Spinal cord (tissue), 10 donors: ENCODE measurements at places on chromosomes 1 and 21.

DNA sequence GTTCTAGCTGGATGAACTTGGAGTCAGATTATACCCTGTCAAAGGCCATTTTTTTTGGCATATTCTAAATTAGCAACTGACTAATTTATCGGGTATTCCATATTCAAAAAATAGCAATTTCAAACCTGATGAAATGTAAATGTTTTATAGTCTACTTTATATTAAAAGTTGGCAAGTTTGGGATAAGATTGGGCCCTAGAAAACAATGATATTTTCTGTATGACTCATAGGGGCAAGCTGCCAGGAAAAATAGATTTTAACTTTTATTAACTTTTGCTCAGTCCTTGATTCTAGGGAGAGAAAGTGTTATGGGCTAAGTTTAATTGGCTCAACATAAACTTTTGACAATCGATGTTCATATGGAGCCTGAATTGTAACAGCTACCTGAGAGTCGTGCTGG, 576.9 kb upstream of the B3GALT2 start:
- DNase-seq = no peak

- no peak for DNase-seq
Observed at GRCh38 chr1:240492832-240493440, 119.0 kb downstream of the GREM2 start.

- DNase-seq = peak; percentile 93
Observed at GRCh38 chr1:221263831-221264767, 384.9 kb downstream of the HLX start.

- DNase-seq = no peak
Observed at GRCh38 chr1:25223471-25223870, 8.8 kb downstream of the SYF2 start.

GRCh38 chr1:195520757-195521156, 1087.5 kb downstream of the KCNT2 start:
- no peak for DNase-seq

DNA sequence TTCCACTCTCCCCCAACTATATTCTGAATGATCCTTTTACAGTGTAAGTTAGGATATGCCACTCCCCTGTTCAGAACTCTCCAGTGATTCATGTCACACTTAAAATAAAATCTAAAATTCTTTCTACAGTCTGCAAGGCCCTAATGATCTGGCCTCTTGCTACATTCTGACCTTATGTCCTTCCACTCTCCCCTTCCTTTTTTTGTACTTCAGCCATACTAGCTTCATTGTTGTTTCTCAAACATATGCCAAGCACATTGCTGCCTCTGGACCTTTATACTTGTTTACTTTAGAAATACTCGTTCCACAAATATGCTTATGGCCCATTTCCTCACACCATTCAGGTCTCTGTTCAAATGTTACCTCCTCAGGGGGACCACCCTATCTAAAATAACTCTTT, 14.8 kb upstream of the PSMA5 start:
- DNase-seq = no peak

- DNase-seq = no peak
Observed at GRCh38 chr21:45588871-45589491, 46.7 kb upstream of the SLC19A1 start.

- no peak for DNase-seq
Observed at GRCh38 chr1:21198929-21199328, 22.2 kb upstream of the EIF4G3 start.

GRCh38 chr1:208803011-208803811, 559.0 kb upstream of the PLXNA2 start:
- DNase-seq = peak; percentile 19

DNA sequence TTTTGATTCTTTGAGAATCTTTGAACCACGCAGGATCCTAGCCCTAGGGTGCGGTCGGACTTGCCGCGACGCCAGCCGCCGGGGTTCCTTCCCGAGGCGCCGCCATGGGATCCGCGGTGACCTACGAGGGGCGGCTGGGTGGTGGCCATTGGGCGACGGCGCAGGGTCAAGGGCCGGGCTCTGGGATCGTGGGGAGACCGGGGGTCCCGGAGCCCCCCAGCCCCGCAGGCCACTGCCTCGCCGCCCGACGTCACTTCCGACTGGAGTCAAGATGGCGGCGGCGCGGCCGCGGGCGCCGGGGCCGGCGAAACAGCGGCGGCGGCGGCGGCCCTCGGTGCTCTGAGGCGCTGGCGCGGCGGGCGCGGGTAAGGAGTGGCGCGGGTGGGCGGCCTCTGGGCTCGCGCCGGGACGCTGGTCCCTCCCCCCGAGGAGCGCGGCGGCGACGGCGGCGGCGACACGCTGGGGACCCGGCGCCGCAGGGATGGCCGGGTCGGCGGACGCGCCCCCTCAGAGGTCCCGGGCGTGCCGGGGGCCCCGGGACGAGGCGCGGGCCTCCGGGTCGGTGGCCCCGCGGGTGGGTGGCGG, at the start of gene PRDM2:
TSS of gene PRDM2 (plus strand) at position 253 of the 585 bp plus-strand sequence. CDS start 15,418 bp downstream, outside the sequence.
- DNase-seq = no peak

DNA sequence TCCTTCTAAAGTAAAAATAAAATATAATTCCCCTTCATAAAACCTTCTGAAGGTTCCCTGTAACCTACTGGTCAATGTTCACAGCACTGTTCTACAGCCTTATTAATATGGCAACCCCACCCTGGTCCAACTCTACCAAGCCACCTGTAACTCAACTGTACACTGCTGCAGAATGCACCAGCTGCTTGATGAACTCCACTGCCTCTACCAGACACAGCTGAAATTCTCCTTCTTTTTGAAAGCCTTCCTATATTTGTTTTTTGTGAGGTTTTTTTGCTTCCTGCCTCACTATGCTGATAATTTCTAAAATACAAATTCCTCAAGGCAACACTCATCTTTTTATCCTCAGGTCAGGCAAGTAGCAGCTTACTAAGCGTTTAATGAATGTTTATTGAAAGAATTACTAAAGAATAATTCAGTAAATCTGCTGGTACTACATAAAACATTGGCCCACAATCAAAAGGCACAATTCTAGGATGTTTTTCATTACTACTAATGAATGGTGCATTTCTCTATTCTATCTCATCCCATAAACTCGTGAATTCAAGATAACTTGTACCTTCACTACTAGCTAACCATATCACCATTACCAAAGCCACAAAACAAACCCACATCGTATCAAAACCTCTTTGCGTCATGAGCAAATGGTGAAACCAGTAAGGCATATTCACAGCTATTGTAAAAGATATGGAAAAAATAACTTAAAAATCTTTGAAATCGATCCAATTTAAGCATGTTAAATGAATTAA, 2.4 kb downstream of the SSX2IP start:
- DNase-seq = no peak

DNA sequence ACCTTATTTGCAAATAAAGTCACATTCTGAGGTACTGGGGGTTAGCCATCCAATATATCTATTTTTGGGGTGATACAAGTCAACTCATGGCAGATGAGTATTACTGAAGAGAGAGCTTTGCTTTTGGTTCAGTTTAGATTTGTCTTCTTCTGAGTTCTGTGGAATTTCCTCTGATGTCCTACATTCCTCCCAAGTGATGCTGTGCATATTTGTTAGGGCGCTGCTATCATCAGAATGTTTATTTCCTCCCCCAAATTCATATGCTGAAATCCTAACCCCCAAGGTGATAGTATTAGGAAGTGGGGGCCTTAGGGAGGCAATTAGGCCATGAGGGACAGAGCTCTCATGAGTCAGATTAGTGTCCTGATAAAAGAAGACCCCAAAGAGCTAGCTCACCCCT, 96.2 kb upstream of the WLS start:
- no peak for DNase-seq

DNA sequence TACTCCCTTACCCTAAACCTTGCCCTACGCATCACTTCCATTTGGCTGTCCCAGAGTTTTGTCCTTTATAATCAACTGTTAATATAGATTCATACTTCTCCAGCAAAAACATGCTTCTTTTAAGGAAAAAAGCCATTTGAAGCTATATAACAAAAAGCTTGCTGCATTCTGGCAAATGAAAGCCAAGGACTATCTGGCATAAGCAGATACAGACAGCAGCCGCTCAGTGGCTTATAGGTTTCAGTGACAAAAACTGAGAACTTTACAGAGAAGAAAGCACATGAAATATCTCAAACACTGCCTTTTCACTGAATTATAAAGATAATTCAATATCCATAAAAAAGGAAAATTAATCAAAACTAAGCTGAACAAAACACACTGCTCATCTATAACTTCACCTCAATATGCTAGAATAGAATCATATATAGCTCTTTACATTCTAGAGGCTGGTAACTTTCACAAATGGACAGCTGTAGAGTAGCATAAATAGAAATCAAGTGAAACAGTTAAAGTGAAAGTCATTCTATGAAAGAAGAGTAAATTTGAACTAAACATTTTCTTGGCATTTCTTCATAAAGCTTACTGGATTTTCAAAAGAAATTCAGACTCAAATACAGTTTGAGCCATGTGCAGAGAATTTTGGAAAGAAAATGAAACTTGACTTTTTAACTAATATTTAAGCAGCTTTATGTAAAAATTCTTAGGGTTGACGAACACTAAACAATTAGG, 19.6 kb downstream of the CDC42BPA start:
- DNase-seq = no peak

- DNase-seq = peak; percentile 88
Observed at GRCh38 chr1:181676269-181676668, 193.0 kb downstream of the CACNA1E start.

DNA sequence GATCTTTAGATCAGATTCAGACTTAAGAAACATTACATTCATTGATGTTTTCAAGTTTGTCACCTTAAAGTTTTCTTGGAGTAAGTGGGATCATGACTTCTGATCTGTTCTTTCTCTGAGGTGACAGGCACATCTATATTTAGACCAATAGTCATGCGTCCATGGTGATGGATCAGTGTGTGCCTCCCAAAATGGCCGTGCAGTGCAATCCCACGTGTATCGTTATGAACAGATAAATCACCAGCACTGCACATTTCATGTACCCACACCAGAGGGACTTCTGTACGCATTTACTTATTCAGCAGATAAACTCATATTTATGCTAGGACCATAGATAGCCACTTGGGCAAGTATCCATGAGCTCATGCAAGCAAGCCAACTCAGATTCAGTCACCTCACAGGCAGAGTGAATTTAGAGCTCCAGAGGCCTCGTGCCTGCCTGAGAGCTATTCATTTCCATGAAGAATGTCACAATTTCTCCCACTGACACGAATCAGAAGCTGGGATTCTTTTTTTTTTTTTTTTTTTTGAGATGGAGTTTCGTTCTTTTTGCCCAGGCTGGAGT, 13.9 kb upstream of the WDR26 start:
- DNase-seq = no peak

DNA sequence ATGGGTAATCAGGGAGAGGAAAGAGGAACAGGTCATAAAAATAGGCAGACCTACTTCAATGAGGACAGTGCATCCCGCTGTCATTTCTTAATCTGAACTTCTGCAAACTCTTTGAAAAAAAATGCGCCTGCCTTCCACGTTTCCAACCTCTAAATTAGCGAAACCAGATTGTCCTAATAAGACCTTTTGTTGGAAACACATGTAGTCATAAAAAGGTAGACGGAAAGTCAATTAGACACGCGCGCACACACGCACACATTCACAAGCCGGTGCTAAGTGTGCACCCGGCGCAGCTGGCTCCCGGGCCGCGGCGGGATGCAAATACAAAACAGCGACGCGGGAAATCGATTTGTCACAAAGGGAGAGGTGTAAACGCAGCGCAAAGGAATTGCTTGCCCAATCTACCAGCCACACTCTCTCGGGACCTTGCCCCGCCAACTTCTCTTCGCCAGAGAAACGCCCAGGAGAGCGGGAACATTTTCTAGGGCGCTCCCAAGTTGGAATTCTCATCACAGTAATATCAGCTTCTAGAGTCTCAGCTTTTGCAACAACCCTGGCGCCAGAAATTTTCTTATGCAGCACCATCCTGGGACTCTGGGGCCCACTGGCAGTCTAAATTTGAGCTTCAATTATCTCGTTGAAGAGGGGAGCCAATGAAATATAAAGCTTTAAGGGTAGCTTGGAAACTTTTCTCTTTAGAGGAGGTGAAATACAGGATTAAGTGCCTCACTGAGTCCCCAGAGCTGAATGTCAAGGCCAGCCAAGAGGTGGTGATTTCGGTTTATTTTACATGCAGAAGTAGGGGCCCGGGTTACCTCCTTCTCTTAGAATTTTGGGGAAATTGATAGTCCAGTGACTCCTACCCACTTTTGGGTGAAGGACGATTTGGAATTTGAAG, 4.5 kb downstream of the PRRX1 start:
- peak; percentile 40 for DNase-seq

- no peak for DNase-seq
Observed at GRCh38 chr1:236741753-236742152, 53.3 kb upstream of the MTR start.

DNA sequence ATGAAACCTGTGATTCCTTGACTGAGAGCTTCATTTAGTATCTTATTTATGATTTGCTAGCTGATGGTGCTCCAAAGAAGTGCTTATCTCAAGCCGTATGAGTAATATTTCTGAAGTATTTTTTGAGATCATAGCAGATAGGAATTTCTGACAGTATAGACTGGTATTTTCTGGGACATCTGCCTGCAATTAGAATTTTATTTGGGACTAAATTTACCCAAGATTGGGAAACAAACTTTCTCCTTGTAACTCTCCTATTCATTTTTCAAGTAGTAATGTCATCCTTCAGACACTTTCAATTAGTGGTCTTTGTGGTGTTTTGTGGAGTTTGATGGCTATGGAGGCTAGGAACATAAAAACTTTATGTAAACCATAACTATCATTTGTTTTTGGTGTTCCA, 597.2 kb upstream of the ZP4 start:
- DNase-seq = no peak

DNA sequence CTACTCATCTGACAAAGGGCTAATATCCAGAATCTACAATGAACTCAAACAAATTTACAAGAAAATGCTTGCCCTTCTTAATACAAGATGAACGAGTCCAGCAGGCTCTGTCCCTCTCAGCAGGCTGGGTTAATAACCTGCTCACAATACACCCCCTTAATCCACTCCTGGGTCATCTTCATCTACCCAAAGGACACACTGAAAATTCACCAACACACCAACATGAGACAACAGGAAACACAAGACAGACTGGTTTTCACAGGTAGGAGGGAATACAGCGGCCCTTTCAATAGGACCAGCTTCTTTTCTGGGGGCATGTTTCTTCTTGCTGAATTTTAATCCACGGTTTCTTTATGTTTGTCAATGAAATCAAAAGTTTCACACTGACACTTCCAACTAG, 44.6 kb downstream of the SUSD4 start:
- no peak for DNase-seq

- no peak for DNase-seq
Observed at GRCh38 chr21:28811860-28812259, 180.8 kb downstream of the LTN1 start.
